ENCODE measurements at places on chromosomes 5 and 9.

GRCh38 chr5:110968246-110969005 is 103.1 kb upstream of the TSLP start:
- no peak for DNase-seq

- DNase-seq = no peak
Measured at GRCh38 chr9:3856592-3856991, 330.8 kb upstream of the RFX3 start.

DNA sequence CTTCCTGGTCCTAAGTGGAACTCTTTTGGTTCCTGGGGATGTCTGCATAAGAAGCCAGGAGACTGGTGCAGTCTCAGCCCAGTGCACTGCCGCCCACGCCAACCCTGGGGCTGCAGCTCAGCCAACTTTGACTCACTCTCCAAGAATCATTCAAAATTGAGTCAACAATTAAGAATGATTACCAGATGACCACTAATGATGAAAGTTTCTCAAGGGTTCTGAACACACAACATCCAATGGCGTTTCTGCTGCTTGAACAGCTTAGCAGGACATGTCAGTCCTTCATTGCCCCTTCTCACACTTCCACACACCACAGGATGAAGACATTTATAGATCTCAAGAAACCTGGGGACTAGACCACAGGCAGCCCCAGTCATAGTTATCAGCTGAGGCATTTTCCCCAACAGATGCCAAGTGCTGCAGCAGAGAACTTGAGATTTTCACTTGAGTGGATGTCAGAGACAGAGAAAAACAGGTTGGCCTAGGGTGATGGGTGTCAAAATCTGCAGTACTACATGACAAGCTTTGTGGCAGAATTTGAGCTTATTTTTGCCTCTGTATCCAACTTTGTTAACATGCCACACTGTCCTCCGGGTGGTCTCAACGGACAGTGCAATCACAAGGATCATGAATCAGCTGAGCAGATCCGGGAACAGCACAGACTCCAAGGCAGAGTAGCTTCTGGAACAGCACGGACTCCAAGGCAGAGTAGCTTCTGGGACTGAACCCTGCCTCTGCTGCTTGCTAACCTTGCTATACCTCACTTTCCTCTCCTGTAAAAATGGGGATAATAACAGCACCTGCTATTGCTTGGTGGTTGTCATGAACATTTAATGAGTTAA is 356.1 kb downstream of the SPOCK1 start:
- DNase-seq = no peak

DNA sequence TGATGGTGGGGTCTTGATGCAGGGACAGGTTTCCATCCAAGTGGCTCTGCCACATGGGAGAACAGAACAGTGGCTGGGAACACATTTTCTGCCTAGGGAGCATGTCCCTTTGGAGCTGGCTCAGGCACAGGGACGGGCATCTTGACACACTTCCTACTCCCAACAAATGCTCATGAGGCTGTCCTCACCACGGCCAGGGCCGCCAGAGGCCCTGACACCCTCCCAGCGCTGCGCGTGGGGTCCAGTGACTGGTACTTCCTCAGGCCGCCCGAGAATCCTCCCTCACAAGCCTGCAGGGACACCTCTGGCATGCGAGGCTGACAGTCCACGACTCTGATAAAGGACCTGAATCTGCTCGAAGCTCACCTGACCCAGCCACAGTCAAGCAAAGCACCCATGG is 61.0 kb upstream of the SARDH start:
- DNase-seq = no peak

DNA sequence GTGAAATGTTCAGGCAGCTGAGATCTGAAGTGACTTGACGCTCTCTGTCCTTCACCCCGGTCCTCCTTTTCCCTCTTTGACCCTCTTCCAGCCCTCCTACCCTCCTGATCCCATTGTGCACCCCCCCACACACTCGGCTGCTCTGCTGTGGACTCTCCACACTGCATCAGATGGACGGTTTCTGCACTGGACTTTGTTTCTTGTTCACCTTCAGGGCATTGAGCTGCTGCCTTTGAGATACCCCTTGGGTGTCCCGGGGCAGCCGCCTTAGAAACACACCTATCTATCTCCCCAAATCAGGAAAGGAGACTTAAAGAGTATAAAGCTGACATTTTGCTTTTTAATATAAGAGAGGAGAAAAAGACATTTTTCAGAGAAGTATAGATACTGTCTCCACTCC is 27.5 kb downstream of the AMBP start:
- no peak for DNase-seq

DNA sequence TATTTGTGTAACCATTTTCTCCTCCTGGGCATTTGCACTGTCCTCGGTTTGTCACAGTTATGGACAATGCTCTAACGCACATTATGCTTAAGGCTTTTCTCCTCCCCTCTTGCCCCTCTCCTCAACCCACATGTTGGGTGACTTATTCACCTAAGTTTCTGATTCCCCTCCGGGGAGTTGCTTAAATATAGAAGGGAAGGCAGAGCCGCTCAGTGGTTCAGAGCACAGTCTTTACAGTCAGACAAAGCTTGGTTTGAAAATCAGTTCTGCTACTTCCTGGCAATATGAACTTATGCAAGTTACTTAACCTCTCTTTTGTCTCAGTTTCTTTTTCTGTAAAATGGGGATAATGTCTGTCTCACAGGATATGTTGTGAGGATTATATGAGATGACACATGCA is 41.2 kb upstream of the SPRY4 start:
- no peak for DNase-seq

Data from stimulated activated CD8-positive, alpha-beta memory T cell treated with anti-CD3 and anti-CD28 coated beads, Interleukin-4, amount 100 ng/mL, for 1 hour (primary cell).